Stimulated activated CD4-positive, alpha-beta T cell treated with anti-CD3 and anti-CD28 coated beads, Interleukin-1b, Interleukin-23, amount 100 ng/mL, for 24 hours (primary cell): ENCODE measurements at places on chromosomes 1 and 21.

DNA sequence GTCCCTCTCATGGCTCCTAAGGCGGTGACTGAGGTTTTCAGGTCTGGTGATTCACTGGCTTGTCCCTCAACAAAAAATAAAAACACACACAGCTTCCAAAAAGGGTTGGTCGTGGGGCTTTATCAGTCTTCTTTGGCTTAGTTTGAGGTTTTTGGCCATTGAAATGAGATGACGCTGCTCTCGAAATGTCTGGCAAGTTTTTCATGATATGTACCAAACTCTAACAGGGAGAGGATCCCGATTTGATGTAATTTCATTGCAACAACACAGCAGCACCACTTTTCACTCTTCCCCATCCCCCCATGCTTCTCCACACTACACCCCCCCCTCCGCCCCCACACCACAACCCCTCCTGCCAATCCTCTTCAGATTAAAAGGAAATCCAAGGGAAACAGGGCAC is 187.1 kb upstream of the NFIA start:
- DNase-seq = no peak

DNA sequence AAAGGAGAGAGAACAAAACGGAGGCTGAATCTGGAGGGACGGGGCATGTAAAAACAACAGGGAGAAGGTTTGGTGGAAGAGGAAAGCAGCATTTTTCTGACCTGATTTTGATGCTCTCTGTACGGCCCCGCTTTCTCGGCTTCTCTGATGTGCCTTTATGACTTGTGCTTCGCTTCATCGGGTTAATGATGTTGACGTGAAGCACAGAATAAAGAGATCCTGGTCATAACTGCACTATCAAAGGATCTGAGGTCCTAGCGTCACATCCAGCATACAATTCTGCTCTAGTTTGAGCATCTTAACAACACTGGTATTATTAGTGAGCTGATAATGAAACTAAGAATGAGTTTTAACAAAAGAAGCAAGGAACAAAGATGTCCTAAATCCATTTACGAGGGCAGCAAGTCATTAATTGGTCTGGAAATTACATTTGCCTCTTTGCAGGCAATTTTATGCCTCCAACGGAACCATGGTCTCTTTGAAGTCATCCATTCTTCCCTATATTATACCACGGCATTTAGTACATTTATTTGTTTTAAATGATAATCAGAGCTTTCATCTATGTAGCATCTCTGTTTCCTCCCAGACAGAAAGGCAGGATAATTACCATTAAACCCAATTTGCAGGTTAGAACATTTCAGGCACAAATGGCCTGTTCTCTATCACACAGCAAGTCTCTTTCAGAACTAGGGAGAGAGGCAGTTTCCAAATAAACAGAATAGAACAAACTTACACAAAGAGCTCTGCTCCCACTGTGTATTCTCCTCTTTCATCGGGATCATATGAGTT is 45.3 kb upstream of the B3GALNT2 start:
- DNase-seq = no peak

DNA sequence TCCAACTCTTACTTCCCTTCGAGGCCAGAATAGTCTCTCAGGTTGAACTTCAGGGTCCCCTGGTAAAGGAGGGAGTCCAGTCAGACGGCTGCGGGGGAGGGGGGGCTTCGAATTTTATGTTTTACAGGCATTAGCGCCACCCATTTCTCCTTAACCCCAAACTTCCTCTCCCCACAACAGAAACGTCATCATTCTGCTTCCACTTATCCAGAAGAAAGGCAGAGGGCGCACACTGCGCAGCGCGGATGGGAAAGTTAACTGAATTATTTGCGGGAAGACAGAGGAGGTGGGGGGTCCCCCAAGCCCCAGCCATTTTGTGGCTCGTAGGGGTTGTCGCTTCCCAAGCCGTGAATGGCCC is 529 bp upstream of the PRMT2 start:
- peak; percentile 18 for DNase-seq

GRCh38 chr1:50822035-50822776 is 137.9 kb downstream of the FAF1 start:
- no peak for DNase-seq

GRCh38 chr1:225498549-225499136 is 70.8 kb upstream of the LBR start:
- no peak for DNase-seq

- no peak for DNase-seq
These were observed 48.2 kb downstream of the CYP2J2 start for GRCh38 chr1:59878370-59878769.

DNA sequence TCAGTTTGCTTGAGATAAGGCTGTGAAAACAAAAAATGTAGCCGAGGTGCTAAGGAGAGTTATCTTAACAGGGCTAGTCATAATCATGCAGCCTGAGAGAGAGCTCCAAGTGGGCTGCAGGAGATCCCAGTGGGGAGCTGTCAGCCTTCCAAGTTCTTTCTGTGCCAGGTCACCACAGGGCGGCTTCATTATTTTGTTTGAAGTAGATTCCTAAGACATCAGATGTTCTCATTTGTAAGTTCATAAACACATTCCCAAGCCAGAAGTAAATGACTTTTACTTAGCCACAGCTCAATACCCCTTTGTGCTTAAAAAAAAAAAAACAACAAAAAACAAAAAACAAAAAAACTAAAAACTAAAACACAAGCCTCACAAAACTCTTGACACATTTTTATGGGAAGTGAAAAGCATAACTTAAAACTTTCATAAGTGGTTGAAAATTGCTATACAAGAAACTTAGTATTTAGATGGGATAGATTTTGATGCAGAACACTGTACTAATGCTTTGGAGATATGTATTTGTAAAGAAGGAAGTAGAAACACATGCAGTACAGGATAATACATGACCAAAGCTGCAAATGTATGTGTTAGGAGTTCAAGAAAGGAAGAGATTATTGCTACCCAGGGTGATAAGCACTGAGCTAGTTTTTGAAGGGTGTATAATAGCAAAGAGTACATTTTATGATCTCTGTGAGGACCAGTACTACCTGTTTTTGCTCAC is 8.6 kb downstream of the CDC14A start:
- DNase-seq = no peak

- no peak for DNase-seq
These were observed 97.9 kb upstream of the EXO1 start for GRCh38 chr1:241749945-241750695.

DNA sequence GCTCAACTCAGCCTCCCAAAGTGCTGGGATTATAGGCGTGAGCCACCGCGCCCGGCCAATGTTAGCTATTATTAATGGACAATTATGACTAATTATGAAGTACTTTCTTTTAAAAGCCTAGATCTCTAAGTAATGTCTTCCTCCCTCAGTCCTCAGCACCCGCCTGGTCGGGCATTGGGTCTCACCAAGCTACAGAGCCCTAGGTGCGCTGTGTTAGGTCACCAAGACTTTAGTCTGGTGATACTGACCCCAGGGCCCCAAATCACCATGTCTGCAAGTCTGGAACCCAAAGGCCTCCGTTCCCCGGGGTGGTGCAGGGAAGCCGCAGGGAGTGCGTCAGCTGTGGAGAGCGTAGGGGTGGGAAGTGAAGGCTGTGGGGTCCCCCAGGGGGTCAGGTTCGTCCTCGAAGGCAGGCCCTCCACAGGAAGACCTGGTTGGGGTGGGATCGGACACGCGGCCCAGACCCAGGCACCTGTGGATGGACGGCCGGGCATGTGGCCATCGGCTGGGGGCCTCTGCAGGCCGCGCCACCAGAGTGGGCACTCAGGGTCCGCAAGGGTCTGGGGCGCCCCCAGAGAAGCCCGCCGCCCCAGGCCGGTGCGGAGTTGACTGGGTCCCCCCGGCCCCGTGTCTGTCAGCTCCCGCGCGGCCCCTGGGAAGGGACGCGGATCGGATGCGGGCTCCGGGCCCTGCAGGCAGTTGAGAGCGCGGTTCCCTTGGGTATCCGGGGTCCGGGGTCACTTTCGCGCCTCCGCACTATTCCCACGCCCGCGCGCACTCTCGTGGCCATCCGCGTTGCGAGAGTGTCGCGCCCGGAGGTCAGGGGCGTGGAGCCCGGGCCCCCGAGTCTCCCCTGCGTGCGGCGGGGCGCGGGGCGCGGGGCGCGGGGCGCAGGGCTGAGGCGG is 710 bp upstream of the PDXK start:
- DNase-seq = no peak

DNA sequence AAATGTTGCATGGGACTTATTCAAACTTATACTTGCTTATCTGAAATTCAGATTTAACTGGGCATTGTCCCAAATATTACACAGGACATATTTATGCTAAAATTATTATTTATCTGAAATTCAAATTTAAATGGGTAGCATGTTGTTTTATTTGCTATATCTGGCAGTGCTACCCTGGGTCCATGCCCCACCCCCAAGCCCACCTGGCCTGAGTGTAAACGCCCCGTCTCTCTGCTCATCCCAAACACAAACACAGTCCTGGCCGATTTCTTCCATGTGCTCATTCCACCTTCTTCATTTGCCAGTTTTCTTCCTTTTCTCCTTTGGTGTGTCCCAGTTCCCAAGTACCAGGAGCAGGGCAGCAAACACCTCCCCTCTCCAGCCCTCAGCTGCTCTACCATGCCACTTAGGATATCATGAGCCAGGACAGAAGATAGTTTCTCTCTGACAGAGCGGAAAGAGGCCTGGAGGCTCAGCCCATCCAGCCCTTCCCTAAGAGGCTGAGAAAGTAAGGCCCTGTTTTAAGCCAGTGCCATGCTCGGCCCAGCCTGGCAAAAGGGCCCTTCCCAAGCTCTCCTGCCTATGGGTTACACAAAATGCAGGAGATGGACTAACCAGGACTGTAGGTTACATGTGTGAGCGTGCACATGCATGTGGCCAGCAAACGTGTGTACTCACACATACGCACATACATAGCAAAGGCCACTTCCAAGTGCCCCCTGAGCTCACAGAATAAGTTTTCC is 69.5 kb downstream of the UBE2T start:
- DNase-seq = no peak

- peak; percentile 23 for DNase-seq
These were observed 486 bp downstream of the SLC27A3 start for GRCh38 chr1:153775458-153776327.
